ENCODE measurements at places on chromosomes 13 and 19.

GRCh38 chr19:56838909-56839651 lies 1.4 kb downstream of the PEG3 start:
- DNase-seq: peak; percentile 89

DNA sequence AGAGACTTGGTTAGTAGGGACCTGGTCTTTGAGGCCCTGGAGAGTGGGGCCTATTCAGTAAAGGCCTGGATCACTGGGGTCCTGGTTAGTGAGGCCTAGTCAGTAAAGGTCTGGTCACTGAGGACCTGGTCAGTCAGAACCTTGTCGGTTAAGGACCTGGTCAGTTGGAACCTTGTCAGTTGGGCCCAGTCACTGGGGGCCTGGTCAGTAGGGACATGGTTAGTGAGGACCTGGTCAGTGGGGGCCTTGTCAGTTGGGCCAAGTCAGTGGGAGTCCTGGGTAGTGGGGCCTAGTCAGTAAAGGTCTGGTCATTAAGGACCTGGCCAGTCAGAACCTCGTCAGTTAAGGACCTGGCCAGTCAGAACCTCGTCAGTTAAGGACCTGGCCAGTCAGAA lies 43.2 kb upstream of the TPM4 start:
- DNase-seq: no peak

- no peak for DNase-seq
These were observed 47.6 kb upstream of the GPI start for GRCh38 chr19:34317311-34317927.

GRCh38 chr13:96034662-96035061 lies 18.5 kb downstream of the UGGT2 start:
- no peak for DNase-seq

DNA sequence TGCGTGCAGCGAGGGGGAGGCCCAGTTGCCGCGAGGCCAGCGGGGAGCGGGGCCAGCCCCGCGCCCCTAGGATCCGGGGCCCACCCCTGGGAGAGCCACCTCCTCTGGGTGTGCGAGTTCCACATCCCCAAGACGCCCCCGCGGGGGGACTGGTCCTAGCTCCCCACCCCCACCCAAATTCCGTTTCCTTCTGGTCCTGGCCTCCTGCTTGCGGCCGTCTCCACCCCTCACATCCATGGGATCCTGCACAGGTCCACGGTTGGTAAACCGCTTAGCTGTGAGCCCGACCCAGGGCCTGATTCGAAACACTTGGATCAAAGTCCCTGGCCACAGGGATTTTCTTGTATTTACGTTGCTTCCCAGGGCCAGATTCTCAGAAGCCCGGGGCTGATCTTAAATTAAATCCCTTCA lies 324 bp upstream of the FBXO17 start:
- DNase-seq: no peak

DNA sequence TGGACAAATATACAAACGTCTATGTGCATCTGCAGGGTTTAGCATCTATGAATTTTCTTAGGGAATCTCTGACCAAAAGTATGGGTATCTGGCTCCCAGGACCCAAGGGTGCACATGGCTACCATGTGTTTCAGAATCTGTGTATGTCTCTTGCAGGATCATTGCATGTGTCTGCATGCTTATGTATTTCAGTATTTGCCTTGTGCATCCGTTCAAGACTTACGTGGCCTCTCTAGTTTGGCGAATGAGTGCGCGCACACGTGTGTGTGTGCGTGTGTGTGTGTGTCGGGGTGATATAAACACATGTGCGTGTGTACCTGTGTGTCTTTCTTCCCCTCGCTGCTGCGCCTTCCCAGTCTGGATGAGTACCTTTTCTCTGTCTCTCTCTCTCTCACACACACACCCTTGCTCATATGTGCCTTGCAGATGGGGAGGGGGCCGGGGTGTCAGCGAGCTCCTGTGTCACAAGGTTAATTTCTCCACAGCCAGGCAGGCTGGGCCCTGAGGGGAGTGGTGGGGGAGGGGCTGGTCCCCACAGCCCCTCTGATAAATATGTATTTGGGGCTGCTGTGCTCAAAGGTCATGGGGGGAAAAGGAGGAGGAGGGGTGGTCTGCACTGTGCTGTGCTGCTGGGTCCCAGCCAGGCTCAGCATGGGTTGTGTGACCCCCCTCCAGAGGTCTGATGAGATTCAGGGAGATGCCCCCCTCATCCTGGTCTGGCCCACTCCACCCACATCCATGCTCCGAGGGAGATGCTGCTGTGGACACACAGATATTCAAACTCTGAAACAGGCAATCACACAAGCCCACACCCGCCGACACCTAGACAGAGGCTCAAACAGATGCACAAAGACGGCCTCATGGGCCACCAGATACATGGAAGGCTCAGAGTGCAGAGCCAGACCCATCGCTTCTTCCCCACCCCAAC lies 37.5 kb upstream of the POU2F2 start:
- DNase-seq: no peak

GRCh38 chr19:39906283-39906682 lies 28.2 kb downstream of the FCGBP start:
- no peak for DNase-seq

DNA sequence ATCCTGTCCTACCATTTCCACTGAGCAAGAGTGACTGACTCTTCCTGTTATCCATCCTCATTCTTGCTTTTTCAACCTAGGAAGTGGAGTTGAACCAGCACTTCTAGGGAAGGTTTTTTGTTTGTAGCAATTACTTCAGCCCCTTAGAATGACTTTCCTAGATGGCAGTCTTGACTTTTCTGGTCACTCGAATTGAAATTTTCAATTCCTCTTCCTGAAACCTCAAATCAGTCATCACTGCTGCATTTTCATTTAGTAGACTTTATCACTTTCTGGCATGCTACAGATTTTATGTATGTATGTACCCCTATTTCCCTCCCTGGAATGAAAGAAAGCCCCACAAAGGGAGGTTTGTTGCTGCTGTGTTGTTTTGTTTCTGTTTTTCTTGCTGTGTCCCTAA lies 915.9 kb downstream of the PCDH17 start:
- no peak for DNase-seq

DNA sequence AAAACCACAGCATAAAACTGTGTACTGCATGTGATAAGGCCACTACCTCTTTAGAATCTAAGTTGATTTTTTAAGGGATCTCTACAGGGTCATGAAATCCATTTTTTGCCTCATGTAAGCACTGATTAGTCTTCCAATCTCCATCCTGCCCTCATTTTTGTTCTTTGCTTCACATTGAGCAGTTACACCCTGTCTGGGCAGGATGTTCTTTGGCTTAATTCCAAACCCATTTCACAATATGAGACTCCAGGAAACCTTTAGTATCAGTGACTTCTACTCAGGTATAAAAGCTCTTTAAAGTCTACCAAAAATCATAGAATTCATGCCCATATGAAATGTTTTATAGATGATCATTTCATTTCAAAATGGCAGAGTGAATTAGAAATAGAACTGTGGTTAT lies 592.6 kb downstream of the TBC1D4 start:
- no peak for DNase-seq

- DNase-seq: no peak
These were observed 1173.3 kb downstream of the PCDH17 start for GRCh38 chr13:58804832-58805231.

DNA sequence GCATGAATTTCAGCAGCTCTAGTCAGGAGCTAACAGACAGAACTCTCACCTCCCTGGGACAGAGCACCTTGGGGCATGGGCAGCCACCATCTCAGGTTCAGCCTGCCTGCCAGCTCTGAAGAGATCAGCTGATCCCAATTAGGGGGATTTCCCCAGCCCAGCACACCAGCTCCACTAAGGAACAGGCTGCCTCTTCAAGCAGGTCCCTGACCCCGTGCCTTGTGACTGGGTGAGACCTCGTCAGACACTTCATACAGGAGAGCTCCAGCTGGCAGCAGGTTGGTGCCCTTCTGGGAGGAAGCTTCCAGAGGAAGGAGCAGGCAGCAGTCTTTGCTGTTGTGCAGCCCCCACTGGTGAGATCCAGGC lies 84.5 kb upstream of the UFM1 start:
- no peak for DNase-seq

- no peak for DNase-seq
These were observed 1695.7 kb upstream of the SPRY2 start for GRCh38 chr13:82036602-82037001.

GRCh38 chr13:70703755-70704154 lies 595.5 kb upstream of the KLHL1 start:
- DNase-seq: no peak

- no peak for DNase-seq
These were observed 53.0 kb downstream of the NAA16 start for GRCh38 chr13:41364043-41364442.

DNA sequence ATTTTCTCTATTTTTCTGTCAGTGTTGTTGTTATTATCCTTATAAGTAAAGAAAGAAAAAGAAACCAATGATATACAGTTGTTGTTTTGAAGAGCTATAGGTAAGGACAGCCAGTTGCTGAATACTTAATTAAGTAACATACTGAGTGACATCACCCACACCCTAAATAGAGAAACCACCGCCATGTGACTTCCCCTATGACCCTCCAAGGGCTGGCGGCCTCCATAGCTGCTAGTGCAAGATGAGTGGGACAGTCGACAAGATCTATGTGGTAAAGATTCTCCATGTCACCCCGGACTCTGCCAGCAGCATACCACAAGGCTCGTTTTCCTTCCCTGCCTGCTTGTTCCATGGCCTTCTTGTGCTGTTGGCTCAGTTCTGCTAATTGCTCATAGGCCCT lies 221.1 kb downstream of the DNAJC15 start:
- peak; percentile 35 for DNase-seq

DNA sequence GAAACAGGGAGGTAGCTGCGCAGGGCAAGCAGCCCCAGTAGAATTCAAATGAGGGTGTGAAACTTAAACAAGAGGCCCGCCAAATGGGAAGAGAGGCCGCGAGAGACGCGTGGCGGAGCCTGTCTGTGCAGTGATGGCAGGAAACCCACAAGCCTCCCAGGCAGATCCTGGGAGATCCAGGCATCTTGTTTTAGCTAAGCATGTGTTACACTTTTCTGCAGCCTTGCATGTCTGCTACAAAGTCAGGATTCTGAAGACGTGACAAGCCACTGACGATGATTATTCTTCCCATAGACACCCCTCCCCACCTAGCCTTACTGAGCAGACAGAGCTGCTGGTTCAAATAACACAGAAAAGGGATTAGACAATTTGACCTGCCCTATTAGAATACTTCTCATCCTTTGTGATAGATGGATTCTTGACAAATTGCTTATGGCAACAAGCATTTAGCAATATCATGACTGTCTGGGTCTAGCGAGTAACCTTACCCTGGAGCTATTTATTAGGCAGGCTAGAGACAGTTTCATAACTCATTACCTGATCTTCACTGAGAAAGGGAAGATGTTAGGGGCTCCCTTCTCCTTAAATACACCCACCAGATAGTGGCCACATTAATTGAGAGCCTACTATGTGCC lies 185.2 kb upstream of the IRS2 start:
- no peak for DNase-seq

- DNase-seq: no peak
These were observed 27.4 kb downstream of the ARHGEF7 start for GRCh38 chr13:111142472-111142871.

DNA sequence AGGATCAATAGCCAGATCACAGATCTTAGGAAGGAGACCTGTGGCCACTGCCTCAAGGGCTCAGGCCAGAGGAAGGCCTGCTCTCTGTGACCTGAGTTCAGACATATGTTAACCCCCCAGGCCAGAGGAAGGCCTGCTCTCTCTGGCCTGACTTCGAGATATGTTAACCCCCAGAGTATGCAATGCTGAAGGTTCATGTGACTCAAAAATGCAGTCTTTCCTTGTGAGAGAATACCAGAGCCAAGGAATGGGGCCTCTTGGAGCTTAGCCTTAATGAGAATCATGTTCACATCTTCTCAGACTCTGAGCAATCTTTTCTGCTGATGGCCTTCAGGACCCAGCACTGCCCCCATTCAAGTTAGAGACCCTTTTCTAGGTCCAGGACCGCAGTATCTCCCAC lies 36.7 kb downstream of the MBNL2 start:
- DNase-seq: no peak

- DNase-seq: peak; percentile 72
These were observed 33.1 kb downstream of the PPP1R37 start for GRCh38 chr19:45125975-45126493.

DNA sequence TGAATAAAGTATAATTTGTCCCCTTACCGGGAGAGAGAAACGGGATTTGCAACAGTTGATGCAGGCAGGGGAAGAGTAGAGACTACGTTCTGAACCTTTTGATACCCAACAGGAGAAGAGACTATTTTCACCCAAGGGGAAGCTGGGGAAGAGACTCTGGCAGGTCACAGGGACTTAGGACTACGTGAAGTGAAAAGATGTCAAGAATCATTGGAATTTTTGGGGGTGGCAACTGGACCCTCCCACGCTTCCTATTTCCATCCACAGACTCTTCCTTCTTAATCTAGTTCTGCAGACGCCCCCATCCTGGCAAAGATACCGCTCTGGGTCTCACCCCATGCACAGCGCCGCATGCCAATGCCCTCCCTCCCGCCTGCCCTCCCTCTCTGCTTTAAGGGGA lies 13.8 kb downstream of the CABP5 start:
- no peak for DNase-seq

- no peak for DNase-seq
These were observed 103.1 kb downstream of the STK24 start for GRCh38 chr13:98473788-98474144.

- DNase-seq: no peak
These were observed 795 bp downstream of the MLLT1 start for GRCh38 chr19:6278740-6279619.

GRCh38 chr13:22336460-22336859 lies 665.6 kb downstream of the FGF9 start:
- DNase-seq: no peak

- DNase-seq: no peak
These were observed 1510.3 kb downstream of the PCDH9 start for GRCh38 chr13:65719831-65720230.

- DNase-seq: no peak
These were observed 579.1 kb downstream of the KCTD12 start for GRCh38 chr13:76307142-76307541.

GRCh38 chr19:42175952-42176648 lies 41.4 kb downstream of the DEDD2 start:
- DNase-seq: peak; percentile 28

DNA sequence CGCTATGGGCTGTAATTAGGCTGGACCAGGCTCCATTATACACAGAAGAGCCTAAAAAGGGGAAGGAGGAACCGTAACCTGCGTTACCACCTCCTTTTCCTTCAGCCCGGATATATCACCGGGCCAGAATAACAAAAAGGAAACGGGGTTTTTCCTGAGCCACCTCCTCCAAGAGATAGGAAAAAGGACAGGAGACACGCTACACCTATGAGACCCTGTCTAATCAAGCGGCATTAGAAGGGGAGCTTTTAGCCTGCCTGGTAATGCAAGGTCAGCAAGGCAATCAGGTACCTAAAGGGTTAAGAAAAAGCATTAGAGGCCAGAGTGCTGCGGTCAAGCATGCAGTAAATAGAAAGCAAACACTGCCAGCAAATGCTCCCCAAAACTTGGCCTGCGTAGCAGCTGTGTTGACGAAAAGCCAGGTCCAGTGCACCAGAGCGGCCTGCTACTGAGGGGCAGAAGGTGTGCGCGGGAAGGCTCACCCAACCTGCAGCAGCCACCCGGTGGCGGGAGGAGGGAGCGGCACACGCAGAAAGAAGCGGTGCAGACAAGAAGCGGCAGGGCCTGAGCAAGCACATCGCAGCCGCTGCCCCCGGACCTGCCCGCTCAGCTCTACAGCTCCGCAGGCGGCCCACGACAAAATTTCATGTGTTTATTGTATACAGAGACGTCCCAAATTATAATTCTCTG lies 1466.1 kb downstream of the UQCRFS1 start:
- DNase-seq: no peak
